Hippocampal formation (tissue), 2 donors: ENCODE measurements at places on chromosomes 1 and 21.

- DNase-seq = no peak
Measured at GRCh38 chr1:36182734-36183133, 26.8 kb downstream of the MAP7D1 start.

- no peak for DNase-seq
Measured at GRCh38 chr1:54287176-54287650, 87.2 kb downstream of the MRPL37 start.

DNA sequence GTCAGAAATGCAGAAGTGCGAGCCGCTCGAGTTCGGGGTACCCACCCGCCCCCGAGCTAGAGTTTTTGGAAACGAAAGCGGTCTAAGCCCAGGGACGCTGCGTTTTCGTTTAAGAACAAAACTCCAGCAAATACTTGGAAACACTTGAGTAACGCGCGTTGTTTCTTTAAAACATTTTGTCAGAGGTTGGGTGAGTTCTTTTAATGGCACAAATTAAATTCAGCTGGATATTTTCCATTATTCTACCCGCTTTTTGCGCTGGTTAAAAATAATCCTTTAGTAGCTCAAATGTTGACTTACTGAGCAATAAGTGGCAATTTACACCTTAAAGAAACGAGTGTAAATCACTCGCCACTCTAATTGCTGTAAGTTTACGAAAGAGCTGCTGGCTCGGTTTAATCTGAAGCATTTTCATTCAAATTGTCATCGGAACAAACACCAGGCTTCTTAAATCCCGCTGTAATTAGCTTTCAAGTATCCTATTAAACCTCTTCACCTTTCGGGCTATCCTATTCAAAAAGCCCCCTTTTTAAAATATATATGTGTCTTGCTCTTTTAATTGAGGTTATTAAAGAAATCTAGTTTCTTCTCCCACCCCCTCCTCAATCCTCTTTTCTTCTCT is 1.5 kb downstream of the LHX8 start:
- no peak for DNase-seq

- DNase-seq = no peak
Measured at GRCh38 chr1:24501371-24502064, 1.1 kb upstream of the RCAN3 start.

- DNase-seq = no peak
Measured at GRCh38 chr1:226350519-226350865, 41.5 kb upstream of the LIN9 start.

GRCh38 chr1:33819290-33819912 is 44.5 kb upstream of the HMGB4 start:
- DNase-seq = no peak

DNA sequence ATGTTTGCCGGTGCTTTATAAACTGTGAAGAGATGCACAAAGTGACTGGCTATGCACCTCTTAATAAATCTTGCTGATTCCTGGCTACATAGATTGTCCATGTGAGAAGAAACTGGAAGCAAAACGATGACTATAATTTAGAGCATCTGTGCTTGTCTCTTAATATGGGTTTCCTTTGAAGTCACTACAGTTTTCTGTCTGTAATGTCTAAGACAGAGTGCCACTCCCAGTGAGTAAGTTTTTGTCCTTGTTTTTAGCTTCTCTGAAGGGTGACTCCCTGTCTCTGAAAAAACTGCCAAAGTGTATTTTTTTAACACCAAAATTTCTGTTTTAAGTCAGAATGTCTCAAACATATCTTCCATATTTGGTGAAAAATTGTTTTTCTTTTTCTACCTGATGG is 175.1 kb downstream of the FASLG start:
- DNase-seq = no peak

DNA sequence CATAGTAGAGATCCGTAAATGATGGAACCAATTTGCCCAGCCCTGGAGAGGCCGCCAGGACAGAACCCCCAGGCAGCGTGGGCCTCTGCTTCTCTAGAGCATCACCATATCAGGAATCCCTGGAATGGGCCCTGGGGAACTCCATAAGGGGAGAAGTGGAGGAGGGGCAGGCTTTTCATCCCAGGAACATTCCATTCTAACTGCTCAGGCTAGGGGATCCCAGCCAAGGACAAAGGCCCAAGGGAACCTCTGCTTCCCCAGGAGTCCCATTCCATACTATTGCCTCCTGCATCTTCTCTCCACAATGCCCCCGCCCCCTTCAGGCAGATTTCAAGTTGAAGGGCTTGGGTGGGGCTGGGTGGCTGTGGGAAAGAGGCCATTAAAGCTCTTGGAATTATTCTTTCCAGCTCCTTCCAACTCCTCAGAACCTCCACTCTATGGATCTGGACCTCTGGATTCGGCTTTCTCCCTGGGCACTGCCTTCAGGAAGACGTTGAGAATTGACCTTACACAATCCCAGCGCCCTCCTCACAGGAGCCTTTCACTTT is 6.0 kb downstream of the TRNP1 start:
- DNase-seq = no peak

DNA sequence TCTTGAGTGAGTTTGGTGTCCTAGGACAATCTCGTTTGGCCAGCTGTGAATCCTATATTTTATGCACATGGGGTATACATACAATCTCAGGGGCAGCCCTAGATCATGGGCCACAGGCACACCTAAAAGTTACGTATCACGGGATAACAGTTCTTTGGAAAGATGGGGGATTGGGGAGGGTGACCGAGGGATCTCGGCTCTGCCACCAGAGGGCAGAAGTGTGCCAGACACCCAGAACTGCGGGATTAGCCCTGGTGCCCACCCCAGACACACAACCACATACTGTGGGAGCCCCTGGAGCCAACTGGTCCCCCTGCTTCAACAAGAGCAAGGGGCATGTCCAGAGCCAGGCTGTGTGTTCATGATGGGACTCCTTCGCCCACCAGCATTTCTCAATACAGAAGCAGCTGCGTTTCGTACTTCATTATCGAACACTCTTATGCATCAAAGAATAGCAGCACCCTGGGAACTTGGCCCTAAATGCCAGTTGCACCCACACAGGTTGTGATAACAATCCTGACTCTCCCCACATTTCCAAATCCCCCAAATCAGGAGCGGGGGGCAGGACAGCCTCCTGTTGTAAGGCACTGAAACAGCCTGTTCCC is 37.4 kb downstream of the TMCO4 start:
- DNase-seq = no peak

DNA sequence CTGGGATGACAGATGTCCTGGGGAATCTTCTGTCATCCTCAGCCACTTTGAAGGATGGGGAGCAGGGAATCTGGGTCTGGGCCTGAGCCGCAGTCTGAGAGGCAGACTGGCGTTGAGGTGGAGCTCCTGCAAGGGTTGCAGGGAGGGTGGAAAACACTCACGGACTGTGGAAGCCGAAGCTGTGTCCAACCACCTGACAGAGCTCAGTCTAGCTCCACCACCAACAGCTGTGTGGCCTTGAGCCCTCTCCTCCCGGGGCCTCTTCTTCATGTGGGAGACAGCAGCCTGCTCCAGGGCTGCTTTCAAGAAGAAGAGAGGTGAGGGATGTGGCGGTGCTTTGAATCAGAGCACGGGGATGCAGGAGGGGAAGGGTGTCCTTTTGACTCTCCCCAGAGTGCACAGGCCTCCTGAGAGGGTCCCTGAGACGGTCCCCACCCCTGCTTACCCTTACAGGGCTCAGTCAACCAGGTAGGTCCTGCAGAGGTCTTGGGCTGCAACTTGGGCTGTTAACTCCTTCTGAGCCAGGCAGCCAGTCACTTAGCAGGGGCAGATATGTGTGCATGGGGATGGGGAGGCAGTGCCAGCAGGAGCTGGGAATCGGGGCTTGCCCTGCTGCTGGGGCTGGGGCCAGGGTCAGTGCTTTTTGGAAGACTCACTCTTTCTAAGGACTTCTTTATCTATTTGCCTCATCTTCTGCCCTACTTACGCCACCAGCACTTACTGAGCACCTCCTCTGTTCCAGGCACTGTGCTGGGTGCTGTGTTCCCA is 216.3 kb downstream of the PTPRU start:
- no peak for DNase-seq

- DNase-seq = no peak
Measured at GRCh38 chr1:167516404-167517388, 1.6 kb downstream of the CD247 start.

- no peak for DNase-seq
Measured at GRCh38 chr21:18023157-18023556, 204.0 kb upstream of the C21orf91 start.

DNA sequence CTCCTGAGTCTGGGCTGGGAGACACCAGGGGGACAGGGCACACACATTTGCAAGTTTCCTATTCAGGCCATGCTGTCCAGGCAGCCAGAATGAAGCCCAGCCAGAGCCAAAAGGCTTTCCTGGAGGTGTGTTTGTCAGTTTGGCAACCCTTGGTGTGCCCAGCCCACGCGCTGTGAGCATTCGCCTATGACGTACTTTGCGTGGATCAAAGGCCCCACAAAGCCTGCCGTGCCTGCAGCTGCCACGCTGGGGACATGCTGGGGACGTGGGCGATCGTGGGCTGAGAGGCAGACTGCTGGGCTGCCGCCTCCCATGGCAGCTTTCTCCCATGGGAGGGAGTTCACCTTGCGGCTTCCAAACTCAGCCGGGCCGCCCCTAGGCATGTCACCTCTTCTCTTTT is 57.5 kb downstream of the CD247 start:
- DNase-seq = peak; percentile 6

DNA sequence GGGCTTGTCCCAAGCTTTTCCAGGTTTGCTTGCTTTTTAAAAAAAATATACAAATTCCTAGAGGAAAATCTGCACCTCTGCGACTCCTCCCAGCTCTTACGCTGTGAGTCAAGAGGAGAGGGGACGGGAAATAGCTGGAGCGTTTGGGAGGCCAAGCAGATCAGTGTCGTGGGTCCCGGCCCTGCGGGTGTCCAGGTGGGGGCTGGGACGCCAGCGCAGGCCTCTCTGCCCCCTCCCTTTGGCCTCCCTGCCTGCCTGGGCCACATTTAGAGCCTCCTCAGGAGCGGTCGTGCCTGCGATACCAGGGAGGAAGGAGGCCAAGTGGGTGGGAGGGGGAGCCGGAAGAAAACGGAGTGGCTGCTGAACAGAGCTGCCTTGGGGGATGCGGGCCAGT is 9.0 kb downstream of the WNT4 start:
- no peak for DNase-seq

- no peak for DNase-seq
Measured at GRCh38 chr1:64623750-64624191, 121.1 kb upstream of the RAVER2 start.

GRCh38 chr1:54275349-54275748 is 75.4 kb downstream of the MRPL37 start:
- peak; percentile 23 for DNase-seq

- no peak for DNase-seq
Measured at GRCh38 chr1:168987923-168988322, 118.6 kb upstream of the ATP1B1 start.

DNA sequence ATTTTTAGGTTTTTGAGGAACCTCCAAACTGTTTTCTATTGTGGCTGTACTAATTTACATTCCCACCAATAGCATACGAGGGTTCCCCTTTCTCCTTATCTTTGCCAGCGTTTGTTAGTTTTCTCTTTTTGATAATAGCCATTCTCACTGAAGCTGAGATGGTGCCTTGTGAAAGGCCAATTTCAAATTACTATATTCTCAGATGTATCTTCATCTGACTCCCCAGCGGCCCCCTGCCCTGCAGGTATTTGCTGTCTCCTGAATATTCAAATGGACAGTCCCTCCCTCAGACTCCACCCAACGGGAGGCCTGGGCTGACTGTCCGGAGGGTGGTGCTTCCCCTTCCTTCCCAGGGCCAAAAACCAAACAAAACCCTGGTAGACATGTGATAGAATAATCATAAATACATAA is 33.5 kb upstream of the TARBP1 start:
- DNase-seq = no peak

DNA sequence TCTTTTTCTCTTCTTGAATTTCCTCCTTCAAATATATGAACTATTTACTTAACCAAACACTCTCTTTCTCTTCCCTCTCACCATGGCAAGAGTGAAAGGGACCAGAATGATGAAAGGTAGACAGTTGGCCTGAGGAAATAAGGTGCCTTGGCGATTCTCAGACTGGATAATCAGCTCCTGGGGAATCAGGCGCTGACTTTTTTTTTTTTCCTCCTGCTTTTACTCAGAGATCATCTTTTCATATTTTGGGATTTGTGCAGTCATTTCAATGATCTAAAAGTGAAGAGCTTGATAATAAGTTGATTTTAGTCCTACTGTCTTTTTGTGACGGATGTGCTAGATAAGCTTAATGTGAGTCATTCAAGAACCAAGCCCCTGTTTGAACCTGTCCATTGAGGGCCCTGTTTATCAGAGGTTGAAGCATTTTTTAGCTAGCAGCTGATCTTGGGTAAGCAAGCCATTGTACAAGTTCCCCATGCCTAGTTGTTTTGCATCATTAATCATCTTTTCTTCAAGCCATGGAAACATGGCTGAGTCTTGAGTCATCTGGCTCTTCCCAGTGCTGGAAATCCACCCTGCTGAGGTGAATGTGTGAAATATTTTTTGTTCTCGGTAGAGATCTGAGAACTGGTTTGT is 40.8 kb downstream of the ITSN1 start:
- DNase-seq = no peak

DNA sequence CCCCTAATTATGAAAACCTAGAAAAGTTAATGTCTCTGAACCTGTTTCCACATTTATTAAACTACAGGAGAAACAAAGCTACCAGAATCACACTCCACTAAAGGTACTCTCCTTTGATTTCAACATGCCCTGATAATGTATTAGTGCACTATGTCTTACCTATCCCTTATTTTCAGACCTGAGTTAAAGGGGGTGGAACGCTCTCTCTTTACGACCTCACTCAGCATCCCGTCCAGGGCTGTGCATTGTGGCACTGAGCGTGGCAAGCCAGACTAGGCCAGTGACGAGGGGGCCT is 678 bp downstream of the LSM10 start:
- DNase-seq = no peak

DNA sequence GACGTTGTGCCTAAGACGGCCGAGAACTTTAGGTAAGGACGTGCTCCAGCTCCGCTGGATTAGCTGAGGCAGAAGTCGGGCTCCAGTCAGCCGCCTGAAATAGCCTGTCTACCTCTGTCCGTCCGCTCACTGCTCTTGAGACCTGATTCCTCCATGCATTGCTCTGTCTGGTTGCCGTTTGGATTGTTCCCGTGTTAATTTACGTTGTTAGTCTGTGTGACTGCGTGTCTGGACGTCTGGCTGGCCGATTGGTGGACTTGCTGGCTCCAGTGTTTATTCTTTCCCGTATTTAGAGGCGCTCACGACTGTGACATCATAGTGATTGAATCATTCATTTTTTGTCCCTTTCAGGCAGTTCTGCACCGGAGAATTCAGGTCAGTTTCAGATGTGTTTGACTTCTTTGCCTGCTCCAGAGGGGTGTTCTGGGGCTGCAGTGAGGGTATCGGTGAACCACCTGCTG is 684 bp downstream of the PPIH start:
- no peak for DNase-seq

DNA sequence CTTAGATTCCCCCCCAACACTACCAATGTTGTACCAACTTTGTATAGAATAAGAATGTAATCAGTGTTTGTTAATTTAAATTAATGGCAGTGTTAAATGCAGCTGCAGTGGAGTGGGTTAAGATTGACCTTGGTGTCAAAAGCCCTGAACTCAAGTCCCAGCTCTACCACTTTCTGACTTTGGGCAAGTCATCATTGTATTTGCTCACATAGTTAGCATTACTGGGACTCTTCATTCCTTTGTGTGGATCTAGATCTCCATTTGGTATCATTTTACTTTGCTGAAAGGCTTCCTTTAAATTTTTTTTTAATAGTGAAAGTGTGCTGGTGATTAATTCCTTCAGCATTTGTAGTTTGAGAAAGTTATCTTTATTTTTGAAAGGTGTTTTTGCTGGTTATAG is 22.2 kb upstream of the PHGDH start:
- DNase-seq = no peak

- DNase-seq = no peak
Measured at GRCh38 chr1:92784021-92784638, 778 bp downstream of the EVI5 start.

GRCh38 chr1:77824694-77825093 is 45.2 kb downstream of the MIGA1 start:
- DNase-seq = no peak

GRCh38 chr1:9027307-9027706 is 1.1 kb upstream of the SLC2A7 start:
- DNase-seq = no peak
